Activated T-helper 17 cell treated with anti-CD3 and anti-CD28 coated beads, Interleukin-2, amount 50 U/mL, for 72 hours (primary cell): ENCODE measurements at places on chromosomes 13 and 19. TPM values are rescaled to one million over a fixed set of nuclear protein-coding genes. Genes with fewer than 3 reads are reported as not detected.
A peak's percentile ranks its signal among the peaks of the same experiment; 100 is the strongest.

DNA sequence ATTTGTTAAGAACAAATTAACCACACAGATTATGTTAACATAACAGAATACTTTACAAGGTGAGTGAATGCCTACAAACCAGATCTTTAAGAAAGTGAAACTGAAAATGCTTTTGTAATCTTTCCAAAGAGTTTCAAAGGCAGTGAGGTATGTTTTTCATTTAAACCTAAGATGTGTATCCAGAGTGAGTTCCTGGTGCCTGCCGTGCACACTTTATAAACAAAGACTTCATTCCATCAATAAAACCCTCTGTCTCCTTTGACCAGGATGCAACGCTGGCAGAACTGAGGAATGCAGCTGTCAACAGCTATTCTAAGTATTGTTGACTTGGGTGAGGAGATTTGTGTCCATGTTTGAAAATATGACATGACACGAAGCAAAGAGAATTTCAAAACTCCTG is 344.6 kb downstream of the DNAJC15 start:
- peak; percentile 55 for ATAC-seq

DNA sequence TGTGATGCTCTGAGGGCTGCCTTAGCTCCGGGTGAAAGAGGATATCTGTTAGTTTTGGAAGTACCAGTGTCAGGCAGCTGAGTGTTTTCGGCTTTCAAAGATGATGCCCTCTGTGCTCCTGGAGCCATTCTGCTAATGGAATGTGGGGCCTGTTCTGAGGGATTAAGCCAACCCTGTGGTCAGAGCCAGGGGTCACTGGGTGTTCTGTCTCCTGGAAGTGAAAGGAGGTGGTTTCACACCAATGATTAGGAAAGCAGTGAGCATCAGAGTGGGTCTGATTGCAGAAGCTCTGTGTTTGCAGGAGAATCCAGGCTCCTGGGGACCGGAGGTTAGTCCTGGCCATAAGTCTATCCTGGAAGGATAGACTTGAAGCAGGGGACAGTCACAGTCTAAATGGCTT is 94.6 kb downstream of the UQCRFS1 start:
- ATAC-seq = no peak

DNA sequence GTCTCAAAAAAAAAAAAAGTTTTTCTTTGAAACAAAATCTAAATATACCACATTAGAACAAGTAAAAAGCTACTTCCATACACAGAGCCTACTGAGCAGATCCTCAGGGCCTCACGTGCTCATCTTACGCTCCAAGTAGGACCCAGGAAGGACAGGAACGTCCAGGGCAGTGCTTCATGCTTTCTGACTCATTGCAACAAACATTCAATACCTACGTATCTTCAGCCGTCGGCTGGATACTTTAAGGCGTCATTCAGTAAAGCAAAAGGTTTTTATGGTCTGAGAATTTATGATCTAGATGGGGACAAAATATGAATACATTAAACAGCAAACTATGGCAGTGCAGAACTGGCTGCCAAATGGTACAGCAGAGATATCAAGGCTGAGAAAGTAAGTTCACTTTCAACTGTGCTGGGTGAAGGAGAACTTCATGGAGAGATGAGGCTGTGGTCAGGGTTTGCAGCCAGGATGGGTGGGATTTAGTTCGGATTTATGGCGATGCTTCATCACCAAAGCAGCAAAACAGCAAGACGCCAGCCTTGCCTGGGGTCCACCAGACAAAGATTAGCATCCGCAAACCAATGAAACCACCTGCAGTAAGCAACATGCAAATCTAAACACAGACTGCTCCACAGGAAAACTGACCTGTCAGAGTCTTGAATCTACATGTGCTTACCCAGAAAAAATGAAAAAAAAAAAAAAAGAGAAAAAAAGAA is 20.5 kb downstream of the CARS2 start:
- ATAC-seq = no peak

GRCh38 chr19:42301646-42302203 is at the start of gene PRR19:
PRR19 (plus strand) TSS chr19:42302132; CDS start chr19:42309585, 7,453 bp downstream.
- peak; percentile 53 for ATAC-seq

DNA sequence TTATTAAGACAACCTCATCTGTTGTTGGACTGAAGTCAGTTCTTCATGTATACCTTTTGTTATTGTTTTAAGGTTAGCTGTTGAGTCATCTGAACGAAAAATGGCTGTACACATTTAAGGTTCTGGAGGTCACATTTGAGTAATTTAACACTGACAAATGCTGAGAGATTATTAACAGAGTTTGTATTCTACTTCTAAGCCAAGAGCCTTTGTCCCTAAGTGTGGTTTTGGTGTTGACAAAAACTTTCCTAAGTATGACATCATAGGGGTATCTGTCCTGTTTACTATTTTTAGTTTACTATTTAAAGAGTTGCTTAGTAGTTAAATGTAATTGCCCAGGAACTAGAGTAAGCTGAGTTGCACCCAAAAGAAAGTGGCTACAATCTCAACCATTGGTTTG is 71.9 kb downstream of the CDK8 start:
- peak; percentile 89 for ATAC-seq

DNA sequence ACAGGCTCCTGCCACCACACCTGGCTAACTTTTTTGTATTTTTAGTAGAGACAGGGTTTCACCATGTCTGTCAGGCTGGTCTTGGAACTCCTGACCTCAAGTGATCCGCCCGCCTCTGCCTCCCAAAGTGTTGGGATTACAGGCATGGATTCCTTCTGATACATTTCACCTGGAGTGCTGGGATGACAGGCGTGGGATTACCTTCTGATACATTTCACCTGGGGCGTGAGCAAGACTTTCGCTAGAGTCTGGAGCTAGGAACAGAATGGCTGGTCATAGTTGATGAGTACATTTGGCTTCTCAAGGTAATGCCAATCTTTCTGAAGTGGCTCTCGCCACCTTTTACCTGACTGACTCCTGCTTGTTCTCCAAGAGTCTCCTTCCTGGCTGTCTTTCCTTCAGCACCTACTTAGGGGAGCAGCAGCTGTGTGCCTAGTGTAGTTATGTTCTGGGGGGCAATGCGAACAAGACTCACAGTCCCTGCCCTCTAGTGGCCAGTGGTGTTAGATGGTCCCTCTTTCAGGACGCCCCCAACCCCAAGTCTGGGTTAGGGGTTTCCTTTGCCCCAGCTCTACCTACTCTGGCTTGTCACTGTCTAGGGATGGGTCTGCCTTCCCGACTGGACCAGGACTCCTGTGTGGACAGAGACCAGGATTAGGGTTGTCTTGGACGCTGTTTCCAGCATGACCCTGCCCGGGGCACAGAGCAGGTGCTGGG is 19.3 kb downstream of the PPP1R37 start:
- ATAC-seq = no peak

DNA sequence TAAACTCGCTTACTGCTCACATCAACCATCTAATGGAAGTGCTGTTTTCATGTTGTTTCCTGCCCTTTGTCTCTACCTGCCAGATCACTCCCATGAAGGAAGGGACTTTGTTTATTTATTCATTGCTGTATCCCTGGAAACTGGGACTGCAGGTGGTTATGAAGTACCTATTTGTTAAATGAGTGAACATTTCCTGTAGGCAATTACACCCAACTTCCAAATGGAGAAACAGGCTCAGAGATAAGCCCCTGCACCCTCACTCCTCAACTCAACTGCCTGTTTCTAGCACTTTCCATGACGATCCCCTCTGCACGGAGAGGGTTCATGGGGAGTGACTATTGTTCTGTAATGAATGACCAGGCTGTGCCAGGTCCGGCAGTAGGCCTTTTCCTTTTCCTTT is 1.9 kb upstream of the SELENOW start:
- no peak for ATAC-seq

CNN1 gene
- not detected for total RNA-seq

PPM1N gene
- total RNA-seq = 4.3 TPM

PDX1 gene
- not detected for total RNA-seq
